Neural crest cell (in vitro differentiated cells): ENCODE measurements at places on chromosomes 1 and 21.
A peak's percentile ranks its signal among the peaks of the same experiment; 100 is the strongest.

GRCh38 chr1:9841460-9841859, 17.7 kb upstream of the CLSTN1 start:
- DNase-seq = no peak

DNA sequence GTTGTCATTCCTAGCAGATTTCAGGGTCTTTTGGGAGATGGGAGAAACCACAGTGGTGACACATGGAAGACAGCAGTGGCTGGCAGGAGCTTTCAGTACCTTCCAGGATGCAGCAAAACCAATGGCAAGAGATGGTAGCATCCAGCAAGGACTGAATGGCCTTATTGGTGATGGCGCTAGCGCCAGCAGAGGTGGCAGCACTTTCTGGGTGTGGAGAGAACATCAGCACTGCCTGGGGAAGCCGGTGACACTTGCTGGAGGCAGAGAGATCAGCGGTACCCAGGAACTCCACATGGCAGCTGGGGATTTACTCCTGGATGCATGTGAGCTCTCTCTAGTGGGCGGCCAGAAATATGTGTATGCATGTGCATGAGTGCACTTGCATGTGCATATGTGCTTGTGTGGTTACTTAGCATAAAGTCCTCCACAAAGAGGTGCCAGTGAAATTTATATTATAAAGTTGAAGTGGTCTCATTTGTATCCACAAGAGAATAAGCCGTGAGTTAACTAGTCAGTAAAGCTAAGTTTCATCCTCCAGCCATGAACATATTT, 364.7 kb downstream of the LMX1A start:
- DNase-seq = no peak

GRCh38 chr21:40671716-40672115, 175.2 kb downstream of the DSCAM start:
- no peak for DNase-seq

DNA sequence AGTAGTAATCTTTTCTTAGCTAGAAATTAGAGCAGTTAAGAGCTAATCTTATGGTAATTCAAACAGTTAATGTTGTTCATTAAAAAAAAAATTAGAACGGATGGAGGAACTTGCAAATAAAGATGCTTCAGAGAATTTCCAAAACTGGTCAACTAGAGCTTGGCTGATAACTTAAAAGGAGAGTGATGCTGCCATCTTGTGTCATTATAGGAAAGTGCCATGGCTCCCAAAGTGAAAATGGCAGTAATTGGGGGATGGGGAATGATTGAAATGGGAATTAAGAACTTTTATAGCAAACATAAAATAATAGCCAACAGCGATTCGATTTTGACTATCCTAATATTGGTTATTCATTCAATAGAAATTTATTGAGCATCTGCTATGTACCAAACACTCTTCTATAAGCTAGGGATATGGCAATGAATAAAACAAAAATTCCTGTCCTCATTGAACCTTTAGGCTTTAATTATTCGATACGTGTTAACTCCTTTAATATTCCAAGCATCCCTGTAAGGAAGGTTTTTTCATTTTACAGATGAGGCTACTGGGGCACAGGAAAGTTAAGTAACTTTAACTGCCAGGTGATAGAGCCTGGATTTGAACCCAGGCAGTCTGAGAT, 5.7 kb upstream of the PLPP3 start:
- DNase-seq = peak; percentile 18

GRCh38 chr1:150176593-150176992, 26.9 kb downstream of the PLEKHO1 start:
- DNase-seq = no peak

- DNase-seq = peak; percentile 6
These were observed 32.6 kb downstream of the UBE4B start for GRCh38 chr1:10065344-10065685.

DNA sequence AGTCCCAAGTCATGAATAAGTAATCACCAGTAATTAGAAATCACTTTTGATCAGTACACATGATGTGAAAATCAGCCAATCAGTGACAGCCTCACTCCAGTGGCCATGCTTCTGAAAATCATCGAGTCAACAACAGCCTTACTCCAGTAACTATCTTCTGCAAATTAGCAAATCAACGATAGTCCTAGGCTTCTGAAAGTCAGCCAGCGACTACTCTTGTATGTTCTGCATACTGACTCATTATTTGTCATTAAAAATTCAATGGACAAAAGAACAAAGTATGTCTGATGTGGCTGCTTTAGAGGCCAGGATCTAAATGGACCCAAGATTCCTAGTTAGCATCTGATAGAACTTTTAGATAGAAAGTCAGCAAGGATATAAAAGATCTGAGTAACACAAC, 102.5 kb downstream of the GPR52 start:
- no peak for DNase-seq
